Esophagus muscularis mucosa (tissue), 4 donors: ENCODE measurements at places on chromosomes 1 and 21. TPM values are rescaled to one million over a fixed set of nuclear protein-coding genes. Genes with fewer than 3 reads are reported as not detected.

Gene C4BPA
- 0.52 TPM for total RNA-seq

Gene RNF207
- total RNA-seq: 18.3 TPM

Gene NPHS2
- not detected for total RNA-seq

Gene PTPN22
- 2.3 TPM for total RNA-seq

Gene UTS2
- total RNA-seq: not detected

- no peaks in the 10 kb centered on the region for H3K27me3 ChIP-seq
- peak overlapping the region; percentile 66 for H3K27ac ChIP-seq
- DNase-seq: peak; percentile 93
- peaks cover 65% of the 10 kb centered on the region for H3K4me1 ChIP-seq
- peaks cover 7% of the 10 kb centered on the region for H3K36me3 ChIP-seq
Measured at GRCh38 chr21:42674351-42674940, 21.0 kb downstream of the PDE9A start.

- no peaks in the 10 kb centered on the region for H3K4me1 ChIP-seq
- no peak overlapping the region for H3K4me3 ChIP-seq
- no peaks in the 10 kb centered on the region for H3K27me3 ChIP-seq
- H3K36me3 ChIP-seq: peaks cover 17% of the 10 kb centered on the region
- no peak overlapping the region for H3K27ac ChIP-seq
- no peak for DNase-seq
Measured at GRCh38 chr1:218301217-218301616, 16.1 kb downstream of the RRP15 start.

DNA sequence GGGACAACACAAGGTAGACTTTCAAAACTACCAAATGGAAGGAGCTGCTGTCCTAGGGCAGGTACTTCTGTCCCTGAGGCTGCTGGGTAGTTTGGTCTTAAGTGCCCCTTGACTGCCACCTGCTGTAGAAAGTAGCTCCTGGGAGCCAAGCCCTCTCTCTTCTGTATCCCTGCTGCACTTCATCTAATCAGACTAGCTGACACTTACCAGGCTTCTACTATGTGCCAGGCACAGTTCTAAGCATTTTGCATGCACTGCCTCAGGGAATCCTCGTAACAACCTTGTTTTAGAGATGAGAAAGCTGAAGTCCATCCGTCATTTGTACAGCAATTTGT, 15.9 kb upstream of the SRSF4 start:
- H3K27me3 ChIP-seq: no peaks in the 10 kb centered on the region
- DNase-seq: no peak
- peaks cover 76% of the 10 kb centered on the region for H3K36me3 ChIP-seq

DNA sequence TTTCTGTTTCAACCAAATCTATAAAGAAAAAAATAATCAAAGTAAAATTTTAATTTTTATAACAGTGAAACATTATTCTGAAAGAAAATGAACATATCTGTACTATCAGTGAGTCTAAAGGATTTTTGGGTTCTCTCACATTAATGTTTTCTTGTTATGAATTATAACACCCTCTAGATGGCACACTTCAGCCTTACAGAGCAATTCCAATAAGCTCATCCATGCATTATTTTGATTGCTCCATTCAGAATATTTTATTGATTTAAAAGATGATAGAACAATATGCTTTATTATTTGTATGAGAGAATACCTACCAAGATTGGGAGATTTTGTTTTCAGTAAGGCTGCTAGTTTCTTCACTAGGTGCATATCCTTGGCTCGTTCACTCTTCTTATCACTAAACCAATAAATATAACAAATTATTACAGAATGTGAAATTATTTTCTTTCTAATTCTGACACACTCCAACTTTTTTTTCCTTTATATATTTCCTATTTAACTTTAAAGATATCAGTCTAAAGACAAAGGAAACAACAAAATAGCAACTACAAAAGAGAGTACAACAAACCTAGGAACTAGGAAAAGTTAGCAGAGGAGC, 82.4 kb downstream of the RAB3GAP2 start:
- no peaks in the 10 kb centered on the region for H3K27me3 ChIP-seq
- no peak for DNase-seq
- no peak overlapping the region for H3K4me3 ChIP-seq
- peaks cover 51% of the 10 kb centered on the region for H3K36me3 ChIP-seq
- H3K27ac ChIP-seq: no peak overlapping the region

- H3K4me1 ChIP-seq: peaks cover 7% of the 10 kb centered on the region
- no peak overlapping the region for H3K27ac ChIP-seq
- peaks cover 24% of the 10 kb centered on the region for H3K36me3 ChIP-seq
- H3K27me3 ChIP-seq: no peaks in the 10 kb centered on the region
- no peak overlapping the region for H3K4me3 ChIP-seq
- DNase-seq: no peak
Measured at GRCh38 chr1:175169286-175170018, 23.1 kb downstream of the KIAA0040 start.

DNA sequence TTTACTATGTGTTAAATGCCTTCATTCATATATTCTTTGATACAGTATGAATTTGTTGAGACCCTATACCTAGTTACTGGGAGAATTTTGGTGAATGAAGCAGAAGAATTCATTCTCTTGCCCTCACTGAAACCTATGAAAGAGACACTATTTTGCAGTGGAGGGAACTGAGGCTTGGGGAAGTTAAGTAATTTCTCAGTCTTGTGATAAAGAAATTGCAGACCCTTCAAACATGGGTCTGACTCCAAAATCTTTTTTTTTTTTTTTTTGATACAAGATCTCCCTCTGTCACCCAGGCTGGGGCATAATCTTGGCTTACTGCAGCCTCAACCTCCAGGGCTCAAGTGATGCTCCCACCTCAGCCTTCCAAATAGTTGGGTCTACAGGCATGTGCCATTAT, 132.1 kb downstream of the DNM3 start:
- DNase-seq: no peak
- no peaks in the 10 kb centered on the region for H3K4me1 ChIP-seq
- H3K27ac ChIP-seq: no peak overlapping the region
- no peaks in the 10 kb centered on the region for H3K27me3 ChIP-seq

GRCh38 chr1:207308451-207309190, 12.9 kb upstream of the CD55 start:
- no peak overlapping the region for H3K4me3 ChIP-seq
- no peak overlapping the region for H3K27ac ChIP-seq
- peaks cover 13% of the 10 kb centered on the region for H3K4me1 ChIP-seq
- H3K36me3 ChIP-seq: no peaks in the 10 kb centered on the region
- H3K27me3 ChIP-seq: no peaks in the 10 kb centered on the region
- DNase-seq: no peak

DNA sequence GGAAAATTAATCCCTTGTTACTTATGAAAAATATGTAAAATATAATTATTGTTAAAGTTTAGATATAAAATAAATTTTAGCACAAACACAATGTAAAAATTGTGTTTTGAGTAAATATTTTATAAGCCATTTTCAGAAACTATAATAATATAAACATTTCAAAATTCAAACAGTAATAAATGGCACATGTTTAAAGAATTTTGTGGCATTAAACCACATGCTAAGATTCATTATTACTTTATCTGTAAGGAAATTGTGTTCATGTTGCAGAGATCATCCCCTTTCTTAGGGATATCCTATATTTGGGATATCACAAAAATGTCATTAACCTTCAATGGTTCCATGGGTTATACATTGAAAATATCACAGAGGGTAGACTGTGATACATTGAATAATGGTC, 1044.3 kb downstream of the AMY1C start:
- DNase-seq: no peak
- H3K4me1 ChIP-seq: no peaks in the 10 kb centered on the region
- no peaks in the 10 kb centered on the region for H3K36me3 ChIP-seq
- no peak overlapping the region for H3K4me3 ChIP-seq
- H3K27me3 ChIP-seq: no peaks in the 10 kb centered on the region
- H3K27ac ChIP-seq: no peak overlapping the region

GRCh38 chr21:45263534-45263933, 24.2 kb downstream of the POFUT2 start:
- no peak overlapping the region for H3K27ac ChIP-seq
- peak; percentile 55 for DNase-seq
- H3K4me1 ChIP-seq: no peaks in the 10 kb centered on the region
- H3K36me3 ChIP-seq: peaks cover 63% of the 10 kb centered on the region
- H3K4me3 ChIP-seq: no peak overlapping the region
- no peaks in the 10 kb centered on the region for H3K27me3 ChIP-seq

DNA sequence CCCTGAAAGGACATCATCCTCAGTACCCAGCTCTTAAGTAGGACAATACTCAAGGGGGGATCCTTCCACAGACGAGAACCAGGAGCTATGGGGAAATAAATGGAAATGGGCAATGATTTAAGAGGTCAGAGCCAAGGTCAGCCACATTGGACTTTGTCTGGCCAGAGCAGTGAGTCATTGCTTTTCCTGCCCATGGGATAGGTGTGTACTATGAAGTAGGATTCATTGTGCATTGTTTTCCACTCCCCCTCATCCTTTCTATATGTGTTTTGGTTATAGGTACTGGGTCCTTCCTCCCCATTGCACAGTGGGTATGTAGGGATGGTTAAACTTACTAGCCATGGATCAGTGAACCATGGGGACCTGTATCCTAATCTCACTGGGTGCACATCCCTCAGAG, 328.9 kb upstream of the USP25 start:
- H3K27ac ChIP-seq: no peak overlapping the region
- H3K27me3 ChIP-seq: no peaks in the 10 kb centered on the region
- DNase-seq: no peak
- no peaks in the 10 kb centered on the region for H3K36me3 ChIP-seq
- no peak overlapping the region for H3K4me3 ChIP-seq
- H3K4me1 ChIP-seq: no peaks in the 10 kb centered on the region

GRCh38 chr1:94980582-94981574, 54.0 kb upstream of the CNN3 start:
- H3K4me3 ChIP-seq: no peak overlapping the region
- H3K36me3 ChIP-seq: no peaks in the 10 kb centered on the region
- DNase-seq: no peak
- peak overlapping the region; percentile 65 for H3K27ac ChIP-seq
- H3K4me1 ChIP-seq: peaks cover 35% of the 10 kb centered on the region
